ENCODE measurements at places on chromosomes 5 and 9.
A peak's percentile ranks its signal among the peaks of the same experiment; 100 is the strongest.

DNA sequence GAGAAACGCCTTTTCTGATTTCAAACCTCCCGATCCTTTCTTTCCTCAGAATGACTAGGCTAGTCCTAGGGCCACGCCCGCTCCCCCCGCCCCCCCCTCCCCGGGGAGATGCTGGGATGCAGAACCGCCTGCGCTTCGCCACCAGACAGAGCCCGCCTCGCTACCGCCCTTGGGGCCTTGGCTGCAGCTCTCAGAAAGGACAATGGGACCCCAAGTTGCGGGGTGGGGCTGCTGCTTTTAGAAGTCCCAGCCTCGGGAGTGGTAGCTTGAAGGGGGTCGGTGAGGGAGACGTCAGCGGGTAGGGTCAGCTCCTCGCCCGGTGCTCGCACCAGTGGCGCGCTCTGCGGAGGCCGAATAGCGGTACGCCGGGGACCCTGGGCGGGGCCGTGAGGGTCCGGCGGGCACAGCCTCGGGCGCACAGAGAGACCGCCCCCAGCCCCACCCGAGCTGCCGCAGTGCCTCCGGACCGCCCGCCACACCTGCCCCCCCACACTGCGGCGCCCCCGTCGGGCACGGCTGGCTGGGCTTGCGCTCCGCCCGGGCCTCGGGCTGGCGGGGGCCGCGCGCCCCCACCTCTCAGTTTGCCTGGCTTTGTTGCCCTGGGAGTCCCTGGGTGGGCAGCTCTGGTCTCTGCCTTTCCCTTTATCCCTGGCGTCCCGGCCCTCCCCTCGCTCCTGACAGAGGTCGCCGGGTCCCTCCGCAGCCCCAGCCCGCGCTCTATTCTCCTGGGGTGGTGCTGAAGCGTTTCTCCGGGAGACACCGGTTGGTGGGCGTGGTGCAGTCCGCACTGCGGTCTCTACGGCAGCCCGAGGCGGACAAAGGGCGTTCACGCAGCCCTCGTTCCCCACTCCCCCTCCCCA, 1.2 kb downstream of the MAP1B start:
- DNase-seq: peak; percentile 79
- H3K4me3 ChIP-seq: peak overlapping the region; percentile 55
- no peaks in the 10 kb centered on the region for H3K4me1 ChIP-seq
- no peaks in the 10 kb centered on the region for H3K36me3 ChIP-seq
- H3K27ac ChIP-seq: peak overlapping the region; percentile 94

DNA sequence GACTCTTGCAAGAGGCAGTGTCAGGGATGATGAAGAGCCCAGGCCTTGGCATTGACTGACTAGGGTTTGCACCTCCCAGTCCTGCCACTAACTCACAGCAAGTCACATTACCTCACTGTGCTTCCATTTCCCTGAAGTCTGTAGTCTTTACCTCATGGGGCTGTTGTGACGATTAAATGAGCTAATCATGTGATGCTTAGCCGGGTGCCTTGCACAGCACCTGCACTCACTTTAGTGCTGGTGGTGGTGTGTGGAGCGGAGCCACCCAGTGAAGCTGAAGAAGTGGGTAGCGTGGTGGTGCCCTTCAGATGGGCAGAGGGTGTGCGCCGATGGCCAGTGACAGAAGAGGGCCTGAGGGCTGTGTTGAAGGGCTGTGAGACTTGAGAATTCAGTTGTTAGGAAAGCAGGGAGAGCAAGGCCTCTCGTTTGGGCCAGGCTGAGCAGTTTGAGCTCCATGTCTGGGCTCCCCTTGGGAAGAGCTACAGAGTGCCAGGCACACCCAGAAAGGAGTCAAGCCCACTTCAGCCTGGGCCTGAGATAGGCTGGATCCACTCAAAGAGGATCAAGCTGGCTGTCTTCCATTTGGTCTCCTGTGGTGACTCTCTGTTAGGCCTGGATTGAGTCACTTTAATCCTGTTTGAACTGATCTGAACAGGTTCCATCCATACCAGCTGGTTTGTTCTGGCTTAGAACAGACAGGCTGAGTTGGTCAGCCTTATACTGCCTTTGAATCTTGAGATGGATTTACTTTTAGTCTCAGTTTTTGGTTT, 42.5 kb downstream of the RALGPS1 start:
- H3K27me3 ChIP-seq: no peaks in the 10 kb centered on the region
- no peaks in the 10 kb centered on the region for H3K4me1 ChIP-seq
- no peaks in the 10 kb centered on the region for H3K36me3 ChIP-seq
- no peak overlapping the region for H3K4me3 ChIP-seq
- DNase-seq: no peak

- H3K27ac ChIP-seq: no peak overlapping the region
- H3K4me1 ChIP-seq: peaks cover 87% of the 10 kb centered on the region
- H3K4me3 ChIP-seq: no peak overlapping the region
- no peaks in the 10 kb centered on the region for H3K36me3 ChIP-seq
- no peak for DNase-seq
Observed at GRCh38 chr5:135395451-135395850, 3.6 kb downstream of the MACROH2A1 start.

- no peak overlapping the region for H3K4me3 ChIP-seq
- H3K4me1 ChIP-seq: no peaks in the 10 kb centered on the region
- H3K36me3 ChIP-seq: no peaks in the 10 kb centered on the region
- no peak overlapping the region for H3K27ac ChIP-seq
- no peak for DNase-seq
- H3K27me3 ChIP-seq: no peaks in the 10 kb centered on the region
Observed at GRCh38 chr5:55370291-55370925, 62.6 kb downstream of the MTREX start.

- peaks cover 97% of the 10 kb centered on the region for H3K27me3 ChIP-seq
- H3K4me1 ChIP-seq: no peaks in the 10 kb centered on the region
- no peaks in the 10 kb centered on the region for H3K36me3 ChIP-seq
- peak overlapping the region; percentile 51 for H3K4me3 ChIP-seq
- DNase-seq: no peak
- no peak overlapping the region for H3K27ac ChIP-seq
Observed at GRCh38 chr9:122227575-122227900, 1.2 kb downstream of the LHX6 start.

DNA sequence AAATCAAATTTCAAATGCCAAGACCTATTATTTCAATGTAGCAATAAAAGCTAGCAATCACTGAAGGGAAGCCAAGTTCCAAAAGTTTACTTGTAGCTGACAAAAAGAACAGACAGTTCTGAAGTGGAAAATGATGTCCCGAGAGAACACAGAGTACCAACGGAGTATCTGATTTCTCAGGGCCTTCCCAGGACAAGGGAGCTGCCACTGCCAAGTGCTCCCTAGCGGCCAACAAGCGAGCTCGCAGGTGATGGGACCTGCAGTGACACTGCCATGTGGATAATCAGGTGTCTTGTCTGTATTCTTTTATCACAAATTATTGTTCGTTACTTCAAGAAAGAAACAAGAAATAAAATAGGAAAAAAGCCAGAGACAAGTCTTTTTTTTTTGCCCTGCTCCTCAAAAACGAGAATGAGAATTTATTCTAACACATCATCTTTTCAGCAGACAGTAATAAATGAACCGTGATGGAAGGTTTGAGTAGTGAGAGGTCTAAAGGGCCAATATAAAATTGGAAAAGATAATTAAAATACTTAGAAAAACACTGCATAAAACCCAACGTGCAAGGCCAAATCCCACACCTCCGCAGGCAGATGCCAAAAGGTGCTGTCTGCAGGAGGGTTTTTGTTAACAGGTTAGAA, 159.4 kb downstream of the MYO10 start:
- peak; percentile 20 for DNase-seq
- no peaks in the 10 kb centered on the region for H3K27me3 ChIP-seq
- H3K36me3 ChIP-seq: no peaks in the 10 kb centered on the region
- peaks cover 16% of the 10 kb centered on the region for H3K4me1 ChIP-seq

DNA sequence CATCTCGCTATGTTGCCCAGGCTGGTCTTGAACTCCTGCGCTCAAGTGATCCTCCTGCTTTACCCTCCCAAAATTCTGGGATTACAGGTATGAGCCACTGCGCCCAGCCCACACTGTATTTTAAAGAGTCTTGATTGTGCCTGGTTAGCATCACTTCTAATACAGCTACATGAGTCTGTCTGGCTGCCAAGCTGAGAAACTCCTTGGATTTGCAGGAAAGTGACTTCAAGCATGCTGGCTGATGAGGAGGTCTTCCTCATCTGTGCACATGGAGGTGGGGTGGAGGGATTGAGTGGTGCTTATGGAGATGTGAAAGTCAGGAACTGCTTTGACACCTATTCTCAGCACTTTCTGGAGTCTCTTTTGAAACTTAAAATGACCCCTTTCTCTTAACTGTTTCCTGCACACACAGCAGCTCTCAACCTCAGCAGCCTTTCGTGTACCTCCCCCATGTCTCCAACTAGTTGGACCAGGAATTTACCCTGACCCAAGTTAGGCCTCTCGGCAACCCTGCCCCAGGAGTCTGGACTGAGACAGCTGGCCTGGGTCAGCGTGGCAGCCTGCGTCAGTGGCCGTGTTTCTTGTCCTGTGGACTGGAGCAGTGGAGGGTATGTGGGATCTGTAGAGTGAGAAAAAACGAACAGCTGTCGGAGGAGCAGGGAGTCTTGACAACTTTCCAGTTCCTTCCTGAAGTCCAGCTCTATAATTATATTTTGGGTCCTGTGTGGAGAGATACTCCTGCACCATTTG, 72.5 kb downstream of the ACER2 start:
- no peaks in the 10 kb centered on the region for H3K36me3 ChIP-seq
- no peaks in the 10 kb centered on the region for H3K27me3 ChIP-seq
- no peak overlapping the region for H3K4me3 ChIP-seq
- no peaks in the 10 kb centered on the region for H3K4me1 ChIP-seq
- H3K27ac ChIP-seq: peak overlapping the region; percentile 19

GRCh38 chr9:19940811-19941535, 152.1 kb upstream of the SLC24A2 start:
- no peak for DNase-seq
- no peaks in the 10 kb centered on the region for H3K27me3 ChIP-seq
- no peaks in the 10 kb centered on the region for H3K4me1 ChIP-seq
- no peak overlapping the region for H3K27ac ChIP-seq

DNA sequence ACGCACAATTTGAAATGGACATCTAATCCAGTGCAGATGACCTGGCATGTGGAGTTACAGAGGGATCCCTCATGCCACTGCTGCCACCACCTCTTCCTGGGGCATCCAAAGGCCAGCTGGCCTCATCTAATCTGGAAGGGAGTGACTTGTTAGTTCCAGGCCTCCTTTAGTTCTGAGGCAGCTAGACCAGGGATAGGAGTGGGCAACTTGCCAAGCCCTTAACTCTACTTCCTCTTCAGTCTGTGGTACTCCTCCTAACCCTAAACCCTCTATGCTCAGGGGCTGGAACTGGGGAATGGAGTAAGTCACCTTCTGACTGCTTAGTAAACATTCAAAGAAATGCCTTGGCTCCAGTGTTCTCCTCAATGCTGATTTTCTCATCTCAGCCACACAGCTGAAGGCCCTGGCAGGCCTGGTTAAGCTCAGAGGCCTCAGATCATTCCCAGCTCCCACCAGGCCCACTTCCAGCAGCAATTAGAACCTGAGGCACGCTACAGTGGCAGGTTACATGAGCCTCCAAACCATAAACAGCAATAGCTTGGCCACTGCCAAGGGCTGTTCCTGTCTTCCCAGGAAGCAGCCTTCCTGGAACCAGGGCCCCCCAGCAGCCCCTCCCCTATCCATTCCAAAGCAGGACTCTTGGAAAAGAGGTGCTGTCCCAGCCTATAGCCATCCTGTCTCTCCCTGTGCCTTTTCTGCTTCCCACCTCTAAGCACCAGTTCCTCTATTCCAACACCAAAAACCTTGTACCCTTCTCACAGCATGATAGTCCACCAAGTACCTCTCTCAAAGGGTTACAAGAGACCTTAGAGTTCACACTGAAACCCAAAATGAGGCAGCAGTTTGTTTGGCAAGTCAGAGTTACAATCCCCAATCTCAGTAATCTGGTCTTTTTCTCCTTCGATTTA, 2.0 kb downstream of the EIF4EBP3 start:
- H3K4me1 ChIP-seq: peaks cover 23% of the 10 kb centered on the region
- no peak overlapping the region for H3K4me3 ChIP-seq
- H3K27ac ChIP-seq: peak overlapping the region; percentile 99

DNA sequence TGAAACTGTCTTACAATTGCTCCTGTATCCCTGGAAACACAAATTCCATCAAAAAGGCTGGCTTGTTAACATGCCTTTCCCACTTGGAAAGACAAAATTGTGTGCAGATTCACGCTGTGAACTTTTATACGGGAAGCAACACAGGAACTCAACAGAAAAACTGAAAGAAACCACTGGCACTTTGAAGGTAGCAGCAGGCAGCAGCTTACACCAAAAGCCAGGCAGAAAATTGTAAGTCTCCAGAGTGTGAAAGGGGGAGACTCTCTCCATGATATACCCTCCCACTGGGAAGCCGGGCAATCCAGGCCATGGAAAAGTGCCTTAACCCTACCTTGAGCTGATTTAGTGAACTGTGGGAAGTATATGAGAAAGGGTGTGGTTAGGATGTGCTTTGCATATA, 943.7 kb downstream of the CDH18 start:
- DNase-seq: no peak
- no peaks in the 10 kb centered on the region for H3K4me1 ChIP-seq
- no peaks in the 10 kb centered on the region for H3K36me3 ChIP-seq
- no peak overlapping the region for H3K4me3 ChIP-seq
- no peak overlapping the region for H3K27ac ChIP-seq

Data from tibial nerve (tissue), 4 donors.